LHCN-M2 (cell line): ENCODE measurements at places on chromosomes 2 and 18.

DNA sequence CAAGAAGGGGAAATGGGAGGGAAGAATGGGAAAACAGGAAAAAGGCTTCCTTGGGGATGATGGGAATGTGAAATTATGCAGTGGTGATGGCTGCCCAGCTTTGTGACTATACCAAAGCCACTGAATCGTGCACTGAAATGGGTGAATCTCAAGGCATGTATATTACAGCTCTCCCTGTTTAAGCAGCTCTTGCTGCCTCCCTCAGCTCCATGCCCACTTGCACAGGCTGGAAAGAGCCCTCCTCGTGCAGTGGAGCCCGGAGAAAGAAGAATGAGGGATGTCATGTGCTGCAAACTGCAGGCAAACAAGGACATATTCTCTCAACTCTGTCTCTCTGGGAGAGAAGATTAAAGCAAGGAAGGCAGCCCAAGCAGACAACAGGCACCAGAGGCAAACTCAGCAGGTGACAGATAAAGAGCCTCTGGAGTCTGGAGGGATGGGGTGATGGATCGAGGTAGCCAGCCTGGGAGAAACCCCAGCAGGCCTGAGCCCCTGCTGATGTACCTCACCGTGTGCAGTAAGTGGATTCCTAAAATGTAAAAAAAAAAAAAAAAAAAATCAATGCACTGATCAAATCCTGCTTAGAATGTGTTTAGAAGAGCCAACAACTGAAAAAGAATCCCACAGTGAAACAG, 62.4 kb upstream of the SLC66A3 start:
- no peak for DNase-seq

DNA sequence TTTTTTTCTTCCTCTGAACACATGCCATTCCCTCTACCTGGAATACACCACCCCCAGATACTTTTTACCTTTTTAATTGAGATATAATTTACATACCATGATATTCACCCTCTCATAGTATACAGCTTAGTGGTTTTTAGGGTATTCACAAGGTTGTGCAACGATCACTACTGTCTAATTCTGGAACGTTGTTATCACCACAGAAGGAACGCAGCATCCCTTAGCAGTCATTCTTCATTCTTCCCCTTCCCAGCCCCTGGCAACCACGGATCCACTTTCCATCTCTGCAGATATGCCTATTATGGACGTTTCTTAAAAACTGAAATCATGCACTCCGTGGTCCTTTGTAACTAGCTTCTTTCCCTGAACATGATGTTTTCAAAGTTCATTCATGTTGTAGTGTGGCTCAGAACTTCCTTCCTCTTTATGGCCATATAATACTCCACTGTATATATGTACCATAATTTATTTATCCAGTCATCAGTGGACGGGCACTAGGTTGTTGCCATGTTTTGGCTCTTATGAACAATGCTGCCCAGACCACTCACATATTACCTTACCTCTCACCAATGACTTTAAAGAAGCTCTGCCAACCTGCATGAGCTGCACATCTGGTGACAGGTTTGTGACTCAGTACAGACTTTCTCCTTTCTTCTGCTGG, 168.9 kb downstream of the CTIF start:
- DNase-seq, result no peak

DNA sequence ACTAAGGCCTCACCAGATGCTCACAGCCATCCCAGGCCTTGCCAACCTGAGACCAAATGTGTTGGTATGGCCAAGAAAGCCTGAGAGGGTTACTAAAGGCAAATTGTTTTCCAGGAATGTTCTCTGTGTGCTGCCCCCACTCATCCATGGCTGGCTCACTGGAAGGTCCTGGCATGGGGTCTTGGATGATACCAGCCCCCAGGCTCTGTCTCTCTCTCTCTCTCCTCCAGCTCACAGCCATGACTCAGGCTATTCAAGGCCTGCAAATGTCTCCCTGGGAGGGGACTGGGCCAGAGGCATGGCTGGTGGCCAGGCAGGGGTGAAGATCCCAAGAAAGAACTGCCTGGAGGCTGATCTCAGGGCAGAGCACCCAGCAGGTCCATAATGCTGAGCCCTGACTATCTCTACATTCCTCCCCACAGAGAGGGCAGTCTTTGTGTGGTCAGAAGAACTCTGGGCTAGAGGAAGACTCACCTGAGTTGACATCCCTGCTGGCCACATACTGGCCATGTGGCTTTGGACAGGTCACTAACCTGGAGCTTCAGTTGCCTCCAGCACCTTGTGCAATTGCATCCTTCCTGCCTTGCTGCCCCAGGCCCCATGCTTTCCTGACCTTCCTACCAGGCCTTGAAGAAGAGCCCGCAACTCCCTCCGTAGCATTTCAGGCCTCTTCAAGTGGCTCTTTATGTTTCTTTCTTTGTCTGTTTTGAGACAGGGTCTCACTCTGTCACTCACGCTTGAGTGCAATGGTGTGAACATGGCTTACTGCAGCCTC, 150.4 kb downstream of the ZFP36L2 start:
- DNase-seq, result peak; percentile 69

GRCh38 chr18:55515941-55516710, 71.9 kb downstream of the TCF4 start:
- DNase-seq, result peak; percentile 26

DNA sequence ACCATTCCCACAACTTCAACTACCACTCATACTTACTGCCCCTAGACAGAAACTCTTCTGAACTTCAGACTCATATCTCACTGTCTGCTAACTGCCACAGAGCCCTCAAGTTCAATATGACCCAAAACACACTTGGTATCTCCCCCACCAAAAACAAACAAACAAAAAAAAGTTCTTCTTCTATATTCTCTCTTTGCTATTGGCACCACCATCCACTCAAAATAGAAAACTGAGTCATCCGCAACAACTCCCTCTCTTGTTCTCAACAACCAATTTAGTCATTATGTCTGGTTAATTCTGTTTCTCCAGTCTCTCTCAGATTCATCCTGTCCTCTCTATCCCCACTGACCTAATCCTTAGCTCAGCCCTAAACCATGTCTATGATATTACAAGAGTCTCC, 7.2 kb upstream of the DCTN1 start:
- DNase-seq, result peak; percentile 59

- no peak for DNase-seq
Observed at GRCh38 chr2:42150159-42150558, 19.0 kb upstream of the EML4 start.

GRCh38 chr2:11746807-11747459, 501 bp downstream of the LPIN1 start:
- peak; percentile 28 for DNase-seq

DNA sequence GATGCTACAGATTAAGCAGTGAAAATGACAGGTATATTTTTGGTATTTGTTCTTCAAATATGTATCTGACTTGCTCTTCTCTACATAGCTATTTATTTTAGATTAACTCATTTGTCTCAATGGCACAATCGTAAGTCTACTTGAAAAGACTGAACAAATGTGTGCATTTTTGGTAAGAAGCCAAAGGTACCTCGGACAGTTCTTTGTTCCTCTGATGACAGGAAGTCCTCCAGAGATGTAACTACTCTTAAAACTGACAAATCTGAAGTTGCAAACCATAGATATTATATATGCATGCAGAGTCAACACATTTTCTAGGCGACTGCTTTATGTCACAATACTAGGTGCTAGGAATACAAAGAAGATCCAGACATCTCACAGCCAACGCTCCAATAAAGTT, 36.7 kb downstream of the NDUFAF7 start:
- no peak for DNase-seq

DNA sequence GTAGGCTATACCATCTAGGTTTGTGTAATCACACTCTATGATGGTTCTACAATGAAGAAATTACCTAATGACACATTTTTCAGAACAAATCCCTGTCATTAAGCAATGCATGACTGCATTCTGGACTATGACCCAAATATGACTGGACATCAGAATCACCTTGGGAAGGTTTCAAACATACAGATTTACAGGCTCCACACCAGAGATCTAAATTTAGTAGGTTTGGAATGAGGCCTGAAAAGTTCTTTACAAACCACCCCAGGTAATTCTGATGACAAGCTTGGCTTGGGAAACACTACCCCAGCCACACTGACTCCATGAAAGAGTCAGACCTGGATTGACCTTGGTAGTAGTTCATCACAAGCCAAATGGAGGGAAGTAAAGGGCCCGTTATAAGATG, 52.2 kb upstream of the NFE2L2 start:
- DNase-seq, result no peak

- no peak for DNase-seq
Observed at GRCh38 chr2:236157366-236157765, 10.8 kb downstream of the GBX2 start.

GRCh38 chr2:68426848-68427579, 40.1 kb downstream of the FBXO48 start:
- no peak for DNase-seq

GRCh38 chr18:47756364-47757016, 174.0 kb downstream of the SMAD2 start:
- peak; percentile 30 for DNase-seq

DNA sequence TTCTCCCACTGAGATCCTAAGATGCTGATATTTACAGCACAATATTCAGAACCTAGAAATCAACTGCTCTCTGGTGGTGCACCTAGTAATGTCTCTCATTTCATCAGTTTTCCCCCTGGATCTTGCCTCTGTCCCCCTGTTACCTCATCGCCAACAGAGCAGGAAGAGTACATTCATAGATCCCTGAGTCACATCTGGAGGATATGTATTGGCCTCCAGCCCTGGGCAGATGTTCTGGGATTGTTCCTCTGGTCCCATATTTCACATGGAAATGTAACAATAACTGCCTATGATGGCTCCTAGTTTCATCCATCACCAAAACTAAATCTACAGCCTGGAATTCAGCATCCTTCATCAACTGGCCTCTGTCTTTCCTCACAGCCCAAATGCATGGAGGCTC, 278.8 kb upstream of the SLC14A2 start:
- no peak for DNase-seq

GRCh38 chr2:38440655-38441054, 63.6 kb upstream of the ATL2 start:
- DNase-seq, result no peak

- no peak for DNase-seq
Observed at GRCh38 chr18:40821596-40822243, 1133.3 kb upstream of the PIK3C3 start.

DNA sequence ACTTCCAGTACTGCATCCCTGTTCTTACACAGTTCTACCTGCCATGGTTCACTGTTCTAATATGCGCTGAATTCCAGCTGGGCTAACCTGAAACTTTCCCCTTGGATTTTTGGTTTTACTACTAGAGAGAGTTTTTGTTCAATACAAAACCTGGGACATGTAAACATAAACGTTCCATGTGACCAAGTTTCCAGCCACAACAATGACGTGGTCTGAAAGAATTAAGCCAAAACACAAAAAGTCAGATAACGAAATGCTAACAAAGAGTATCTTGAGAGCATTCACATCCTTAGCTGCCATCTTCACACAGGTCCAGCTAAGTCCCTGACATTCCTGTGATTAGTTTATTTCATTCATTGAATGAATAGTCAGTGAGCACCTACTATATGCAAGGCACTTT, 467.0 kb upstream of the PKDCC start:
- peak; percentile 2 for DNase-seq

GRCh38 chr18:6994771-6995430, 122.7 kb downstream of the LAMA1 start:
- peak; percentile 14 for DNase-seq

- no peak for DNase-seq
Observed at GRCh38 chr18:48019557-48020325, 89.3 kb upstream of the SMAD2 start.

DNA sequence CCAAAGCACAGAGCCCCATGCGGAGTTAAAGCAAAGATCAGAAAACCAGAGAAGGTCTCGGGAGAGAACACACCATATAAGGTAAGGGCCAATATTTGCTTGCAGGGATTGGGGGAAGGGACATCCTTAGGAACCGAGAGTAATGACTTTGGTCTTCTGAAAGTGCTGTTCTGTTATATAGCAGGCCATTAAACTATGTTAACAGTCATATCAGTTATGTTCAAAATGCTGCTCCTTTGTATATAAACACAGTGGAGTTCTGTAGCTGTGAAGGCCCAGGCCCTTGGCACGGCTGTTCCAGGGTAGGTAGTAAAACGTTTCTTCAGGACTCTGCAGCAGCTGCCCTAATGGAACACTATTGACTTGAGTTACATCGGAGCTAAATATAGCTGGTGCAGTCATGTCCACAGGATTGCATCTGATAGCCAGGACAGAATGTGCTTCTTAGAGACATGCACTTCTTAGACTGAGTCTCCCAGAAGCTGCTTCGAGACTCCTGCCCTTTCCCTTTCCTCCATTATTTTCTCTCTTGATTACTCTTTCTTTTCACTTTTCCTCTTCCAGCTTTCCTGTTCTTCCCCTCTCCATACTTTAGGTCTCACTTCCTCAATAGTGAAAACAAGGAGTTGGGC, 122.4 kb downstream of the SETBP1 start:
- DNase-seq, result peak; percentile 91

GRCh38 chr18:80190311-80190710, 57.0 kb downstream of the PARD6G start:
- no peak for DNase-seq

- no peak for DNase-seq
Observed at GRCh38 chr2:213150315-213151097, 906 bp downstream of the IKZF2 start.

- no peak for DNase-seq
Observed at GRCh38 chr2:147464737-147465357, 380.0 kb upstream of the ACVR2A start.

DNA sequence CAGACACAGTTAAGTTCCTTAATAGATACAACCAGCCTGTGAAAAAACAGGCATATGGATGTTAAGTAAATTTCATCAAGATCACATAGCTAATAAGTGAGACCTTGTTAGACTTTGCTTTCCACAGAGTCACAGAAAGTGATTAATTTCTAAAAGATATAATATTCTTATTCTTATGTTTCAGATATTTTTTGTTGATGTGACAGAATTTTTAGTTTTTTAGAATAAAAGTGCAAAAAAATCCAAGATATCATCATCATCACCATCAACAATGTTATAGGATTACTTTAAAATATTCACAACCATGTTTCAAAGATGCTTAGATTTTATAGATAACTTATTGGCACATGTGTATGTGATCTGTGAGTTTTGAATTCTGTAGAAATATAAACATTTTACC, 132.3 kb upstream of the ITGA4 start:
- no peak for DNase-seq

DNA sequence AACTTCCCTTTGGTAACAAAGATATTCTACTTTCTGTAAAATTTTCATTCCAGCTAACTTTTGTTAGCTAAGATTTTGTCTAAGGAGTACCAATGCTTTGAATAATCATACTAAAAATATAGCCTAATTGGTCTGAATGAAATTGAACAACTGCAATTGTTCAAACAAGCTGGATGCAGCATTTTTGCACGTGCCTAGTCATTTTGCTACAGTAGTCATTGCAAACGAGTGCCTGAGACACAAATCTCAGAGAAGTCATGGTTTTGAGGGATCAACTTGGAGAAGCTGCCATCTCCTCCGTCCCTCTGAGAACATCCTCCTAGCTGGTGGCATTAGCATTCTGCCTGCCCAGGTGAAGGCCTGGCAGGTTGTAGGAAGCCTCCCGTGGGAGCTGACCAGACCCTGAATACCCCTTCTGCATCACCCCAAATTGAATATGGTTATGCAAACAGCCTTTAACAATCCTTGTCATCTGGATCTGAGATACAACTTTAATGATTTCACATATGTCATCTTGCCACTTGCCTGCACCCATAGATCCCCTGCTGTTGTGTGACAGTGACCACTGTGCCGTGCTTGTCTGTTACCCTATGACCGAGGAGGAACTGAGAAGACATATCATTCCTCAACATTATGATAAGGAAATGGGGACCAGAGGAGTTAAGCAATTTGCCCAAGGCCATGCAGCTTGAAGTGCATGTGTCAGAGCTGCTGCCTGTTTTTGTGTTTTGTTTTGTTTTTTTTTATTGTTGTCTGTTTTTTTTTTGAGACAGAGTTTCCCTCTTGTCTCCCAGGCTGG, 29.1 kb upstream of the MGAT4A start:
- DNase-seq, result no peak
